ENCODE measurements at places on chromosomes 1 and 21. TPM values are rescaled to one million over a fixed set of nuclear protein-coding genes. Genes with fewer than 3 reads are reported as not detected.

- no peak for DNase-seq
Observed at GRCh38 chr1:83718338-83718737, 280.6 kb downstream of the TTLL7 start.

DNA sequence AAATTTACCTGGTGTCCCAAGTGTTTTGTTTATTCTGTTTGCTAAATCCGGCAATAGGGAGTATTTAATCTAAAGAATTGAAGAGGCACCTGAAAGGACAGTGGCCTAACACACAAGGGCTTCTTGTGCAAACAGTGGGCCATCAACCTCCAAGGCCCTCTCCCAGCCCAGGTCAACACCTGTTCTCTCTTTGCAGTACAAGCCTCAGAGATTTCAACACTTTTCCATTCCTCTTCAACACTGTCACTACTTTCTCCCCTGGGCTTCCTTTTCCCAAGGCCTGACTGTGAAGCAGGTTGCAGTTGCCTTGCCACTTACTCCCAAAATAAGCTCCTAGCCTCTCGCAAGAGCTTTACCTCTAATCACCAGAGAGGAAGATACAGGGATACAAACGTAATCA lies 3.2 kb upstream of the SNAPIN start:
- DNase-seq = no peak

DNA sequence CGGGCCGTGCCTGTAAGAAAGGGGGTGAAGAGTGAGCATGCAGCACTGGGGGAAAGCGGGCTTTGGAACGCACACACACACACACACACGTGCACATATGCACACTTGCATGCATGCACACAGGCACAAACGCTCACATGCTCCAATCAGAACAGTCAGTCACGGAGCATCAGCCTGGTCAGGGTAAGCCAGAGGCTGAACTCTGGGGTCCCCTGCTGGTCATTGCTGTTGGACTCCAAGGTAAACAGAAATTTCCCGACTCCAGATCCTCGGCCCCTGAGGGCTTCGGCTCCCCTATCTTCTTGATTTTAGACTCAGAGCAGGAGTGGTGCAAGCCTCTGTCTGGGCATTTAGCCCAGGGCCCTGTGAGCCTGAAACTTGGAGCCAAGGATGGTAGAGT lies 54.2 kb downstream of the SYT2 start:
- DNase-seq = no peak

DNA sequence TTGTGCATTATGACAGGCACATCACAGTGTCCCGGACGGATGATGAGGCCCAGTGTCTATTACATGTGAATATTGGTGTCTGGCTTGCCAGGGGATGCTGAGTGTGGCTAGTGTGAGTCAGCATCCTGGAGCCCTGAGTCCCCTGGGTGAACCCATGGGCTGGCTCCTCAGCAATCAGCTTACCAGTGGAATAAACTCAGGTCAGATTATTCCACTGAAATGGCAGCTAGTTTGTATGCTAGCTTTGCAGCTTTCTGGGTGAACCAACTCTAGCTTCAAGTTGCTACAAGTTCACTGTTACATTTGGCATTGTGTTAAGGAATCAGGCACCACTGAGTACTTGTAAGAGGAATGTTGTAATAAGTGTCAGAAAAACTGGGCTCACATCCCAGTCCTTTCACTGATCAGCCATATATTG lies 23.9 kb upstream of the RPTN start:
- no peak for DNase-seq

DNA sequence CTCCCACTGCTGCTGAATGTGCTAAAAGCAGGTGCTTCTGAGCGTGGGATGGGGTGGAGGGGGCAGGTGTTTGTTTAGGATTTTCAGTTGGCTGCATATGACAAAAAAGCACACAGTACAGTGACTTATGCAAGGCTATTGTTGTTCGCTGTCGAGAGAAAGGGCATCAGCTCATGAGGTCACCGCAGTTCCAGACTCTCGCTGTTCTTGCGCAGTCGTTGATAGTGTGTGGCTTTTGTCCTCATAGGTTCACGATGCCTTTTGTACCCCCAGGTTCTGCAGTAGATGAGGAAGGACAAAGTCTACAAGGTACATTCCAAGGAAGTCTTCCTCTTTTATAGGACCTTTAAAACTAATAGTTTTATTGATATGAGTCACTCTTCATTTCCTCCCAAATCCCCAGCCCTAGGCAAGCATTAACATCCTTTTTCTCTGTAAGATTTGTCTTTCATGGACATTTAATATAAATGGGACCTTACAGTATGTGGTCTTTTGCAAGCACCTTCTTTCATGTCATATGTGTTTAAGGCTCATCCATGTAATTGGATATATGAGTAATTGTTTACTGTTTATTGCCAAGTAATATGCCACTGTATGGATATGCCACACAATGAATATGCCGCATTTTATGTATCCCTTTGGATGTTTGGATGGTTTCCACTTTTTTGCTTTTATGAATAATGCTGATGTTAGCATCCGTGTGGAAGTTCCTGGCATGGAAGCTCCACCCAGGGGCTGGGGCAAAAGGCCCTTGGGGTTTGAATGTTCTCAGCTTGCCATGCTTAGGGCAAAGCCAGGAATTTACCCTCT lies 14.5 kb upstream of the NLRP3 start:
- DNase-seq = no peak

DAB1 gene
- 3.4 TPM for polyA plus RNA-seq

DNA sequence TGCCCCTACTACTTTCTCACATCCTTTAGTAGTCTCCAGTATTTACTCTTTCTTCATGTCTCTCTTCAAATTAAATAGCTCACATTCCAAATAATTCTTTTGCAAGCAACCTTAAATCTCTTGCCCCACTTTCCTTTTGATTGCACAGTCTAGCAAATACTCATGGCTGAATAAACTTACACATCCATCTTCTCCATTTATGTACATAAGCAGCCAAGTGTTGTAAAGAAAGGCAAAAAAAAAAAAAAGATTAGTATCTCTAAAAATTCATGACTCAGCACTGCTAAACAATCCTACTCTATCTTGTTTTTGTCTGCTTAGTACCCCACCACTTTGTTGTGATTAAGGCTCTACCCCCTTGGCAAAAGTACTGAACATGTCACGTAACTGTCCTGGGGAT lies 42.6 kb downstream of the F13B start:
- no peak for DNase-seq

GRCh38 chr21:43890042-43890441 lies 25.0 kb downstream of the AGPAT3 start:
- DNase-seq = no peak

DNA sequence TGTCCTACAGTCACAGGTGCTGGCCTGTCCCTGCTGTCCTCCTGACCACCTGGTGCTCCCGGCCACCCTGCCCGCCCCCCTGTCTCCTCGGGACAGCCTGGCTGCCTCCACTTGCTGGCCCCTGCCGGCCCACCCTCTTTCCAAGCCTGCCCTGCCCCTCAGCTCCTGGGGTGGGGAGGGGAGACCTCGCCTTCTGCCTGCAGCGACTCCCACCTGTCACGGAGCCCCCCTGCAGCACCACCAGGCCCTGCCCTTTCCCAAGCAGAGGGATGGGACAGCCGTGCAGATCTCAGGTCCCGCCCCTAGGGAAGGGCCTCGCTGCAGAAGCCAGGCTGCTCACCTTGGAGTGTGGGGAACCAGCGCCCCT lies 7.5 kb downstream of the LRRC3 start:
- no peak for DNase-seq

GRCh38 chr1:213914392-213914791 lies 73.4 kb upstream of the PROX1 start:
- DNase-seq = peak; percentile 24

- no peak for DNase-seq
Observed at GRCh38 chr1:228108742-228109072, 392 bp downstream of the MRPL55 start.

GRCh38 chr1:91746728-91747338 lies 139.1 kb downstream of the TGFBR3 start:
- DNase-seq = no peak

GBP4 gene
- 3.3 TPM for polyA plus RNA-seq

- no peak for DNase-seq
Observed at GRCh38 chr1:221691261-221691660, 50.6 kb downstream of the DUSP10 start.

ADGRL2 gene
- 6.8 TPM for polyA plus RNA-seq

GRCh38 chr1:150221552-150221951 lies 14.4 kb downstream of the ANP32E start:
- DNase-seq = peak; percentile 60

DNA sequence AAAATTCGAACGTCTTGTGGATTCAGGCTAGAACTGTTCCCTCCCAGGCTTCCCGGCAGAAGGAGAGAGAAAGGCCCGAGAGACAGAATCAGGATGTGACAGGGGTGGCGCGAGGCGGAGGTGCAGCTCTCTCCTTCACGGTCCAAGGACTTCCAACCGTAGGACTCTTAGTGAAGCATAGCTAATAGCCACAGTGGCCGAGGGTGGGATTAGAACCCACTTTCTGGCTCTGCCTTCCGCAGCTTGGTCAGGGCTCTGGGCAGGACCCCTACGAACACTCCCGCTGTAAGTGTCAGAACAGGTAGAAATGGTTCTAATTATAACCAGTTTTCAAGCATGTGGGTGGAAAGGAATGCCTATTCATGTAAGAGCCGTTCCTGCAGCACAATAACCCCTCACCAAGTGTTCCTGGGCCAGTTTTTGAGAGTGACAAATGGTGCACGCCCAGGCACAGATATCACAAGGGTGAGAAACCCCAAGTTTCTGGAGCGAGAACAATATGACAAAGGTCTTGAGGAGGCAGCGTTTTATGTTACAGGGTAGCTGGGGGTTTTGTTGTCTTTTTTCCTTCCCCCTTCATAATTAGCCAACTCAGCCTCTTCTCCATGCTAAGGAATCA lies 86.4 kb downstream of the SYF2 start:
- DNase-seq = no peak
